NCI-H510A (cell line): ENCODE measurements at places on chromosomes 11 and 22.

DNA sequence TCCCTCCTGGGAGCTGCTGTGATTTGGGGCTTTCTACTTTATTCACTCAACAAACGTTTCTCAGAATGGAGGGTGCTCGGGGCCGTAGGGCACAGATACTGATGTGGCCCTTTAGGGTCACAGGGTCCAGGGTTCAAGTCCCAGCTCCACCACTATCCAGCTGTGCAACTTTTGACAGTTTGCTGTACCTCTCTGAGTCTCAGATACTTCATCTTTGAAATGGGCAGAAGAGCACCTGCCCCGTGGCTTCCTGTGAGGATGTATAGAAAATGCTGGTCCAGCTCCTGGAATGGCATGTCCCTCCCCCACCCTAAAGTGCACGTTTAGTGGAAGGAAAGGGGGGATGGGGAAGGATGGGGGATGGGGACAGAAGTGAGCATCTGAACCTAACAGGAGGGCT lies 21.9 kb upstream of the PRR5 start:
- no peak for DNase-seq

- DNase-seq: no peak
Measured at GRCh38 chr11:124946735-124947141, 7.3 kb upstream of the CCDC15 start.

GRCh38 chr11:92475819-92476218 lies 251.2 kb downstream of the FAT3 start:
- DNase-seq: no peak

DNA sequence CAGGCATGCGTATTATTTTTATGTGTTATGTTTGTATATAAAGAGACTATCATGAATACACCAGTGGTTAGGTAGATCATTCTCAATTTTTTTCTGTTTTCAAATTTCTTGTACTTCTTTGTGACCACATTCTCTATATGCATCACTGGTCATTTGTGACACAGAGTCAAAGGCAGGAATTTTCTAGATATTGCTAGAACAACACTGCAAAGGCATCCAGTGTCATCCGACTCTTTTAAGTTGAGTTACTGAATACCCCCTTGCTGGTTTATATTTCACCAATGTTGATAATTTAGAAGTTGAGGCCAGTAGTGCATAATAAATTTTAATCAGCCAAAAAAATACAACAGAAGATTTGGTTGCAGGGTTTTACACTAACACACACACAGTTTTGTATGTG lies 351.8 kb downstream of the CASP12 start:
- DNase-seq: no peak

- no peak for DNase-seq
Measured at GRCh38 chr11:13701506-13701905, 33.0 kb downstream of the FAR1 start.

GRCh38 chr11:131511794-131512193 lies 141.4 kb downstream of the NTM start:
- no peak for DNase-seq

GRCh38 chr11:129996113-129996870 lies 6.3 kb downstream of the PRDM10 start:
- DNase-seq: no peak

GRCh38 chr11:100791103-100791502 lies 104.0 kb downstream of the ARHGAP42 start:
- DNase-seq: no peak

DNA sequence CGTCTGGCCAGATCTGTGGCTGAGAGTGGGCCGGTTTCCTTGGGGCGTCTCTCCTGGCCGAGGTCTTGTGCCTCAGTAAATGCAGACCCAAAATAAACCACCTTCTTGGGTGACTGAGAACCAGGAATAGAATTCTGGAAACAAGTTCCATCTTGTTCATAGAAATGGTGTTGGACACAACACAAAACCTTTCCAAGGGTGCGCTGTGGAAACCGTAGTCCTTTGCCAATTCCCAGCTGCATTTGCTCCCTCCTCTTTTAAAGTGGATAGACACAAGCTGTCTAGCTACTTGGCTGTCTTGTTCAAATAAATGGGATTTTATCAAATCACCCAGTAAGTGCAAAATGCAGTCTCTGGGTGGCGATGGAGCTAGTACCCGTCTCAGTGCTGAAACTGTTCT lies 300.2 kb downstream of the SHANK2 start:
- DNase-seq: no peak

DNA sequence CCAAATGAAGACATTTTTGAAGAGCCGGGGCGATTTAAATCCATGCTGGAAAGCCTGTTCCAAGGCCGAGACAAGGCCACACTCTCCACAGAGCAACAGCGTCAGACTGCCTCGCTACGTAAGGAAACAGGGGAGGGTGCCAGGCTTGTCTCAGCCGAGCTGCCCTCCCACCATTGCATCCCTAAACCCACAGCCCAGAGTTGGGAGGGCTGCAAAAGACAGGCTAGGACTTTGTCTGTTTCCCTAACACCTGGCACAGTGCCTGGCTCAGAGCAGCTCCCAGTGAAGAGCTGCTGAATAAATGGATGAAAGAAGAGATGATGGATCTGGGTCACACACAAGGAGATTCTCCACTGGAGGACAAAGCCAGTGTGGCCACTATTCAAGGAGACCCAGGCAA lies 51.3 kb upstream of the SCUBE2 start:
- no peak for DNase-seq

DNA sequence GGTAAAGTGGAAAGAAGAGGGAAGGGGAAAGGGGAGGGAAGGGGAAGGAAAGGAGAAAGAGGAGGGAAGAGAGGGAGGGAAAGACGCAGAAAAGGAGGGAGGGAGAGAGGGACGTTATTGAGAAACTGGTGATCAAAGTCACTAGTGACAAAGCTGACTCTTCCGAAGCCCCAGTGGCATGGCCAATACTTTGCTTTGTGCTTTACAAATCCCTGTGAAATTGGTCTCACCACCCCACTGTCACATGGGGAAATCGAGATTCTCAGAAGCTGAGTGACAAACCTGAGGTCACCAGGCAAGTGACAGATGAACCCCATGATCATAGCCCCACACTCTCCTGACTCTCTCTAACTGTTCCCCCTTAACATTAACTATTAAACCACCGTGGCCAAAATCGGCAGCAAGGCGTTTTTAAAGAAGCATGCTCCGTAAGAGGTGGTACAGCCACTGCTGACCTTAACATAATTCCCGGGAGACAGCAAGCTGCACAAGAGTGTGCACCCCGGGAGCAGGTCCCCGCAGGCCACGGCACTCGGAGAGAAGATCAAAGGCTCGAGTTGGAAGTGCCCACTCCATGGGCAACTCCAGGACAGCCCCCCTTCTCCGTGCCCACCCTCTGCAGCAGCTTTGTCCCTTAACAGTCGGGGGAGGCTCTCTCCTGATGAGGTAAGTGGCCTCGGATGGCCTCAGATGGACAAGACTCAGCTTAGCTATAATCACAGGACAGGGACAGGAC lies 34.8 kb downstream of the CELSR1 start:
- no peak for DNase-seq

DNA sequence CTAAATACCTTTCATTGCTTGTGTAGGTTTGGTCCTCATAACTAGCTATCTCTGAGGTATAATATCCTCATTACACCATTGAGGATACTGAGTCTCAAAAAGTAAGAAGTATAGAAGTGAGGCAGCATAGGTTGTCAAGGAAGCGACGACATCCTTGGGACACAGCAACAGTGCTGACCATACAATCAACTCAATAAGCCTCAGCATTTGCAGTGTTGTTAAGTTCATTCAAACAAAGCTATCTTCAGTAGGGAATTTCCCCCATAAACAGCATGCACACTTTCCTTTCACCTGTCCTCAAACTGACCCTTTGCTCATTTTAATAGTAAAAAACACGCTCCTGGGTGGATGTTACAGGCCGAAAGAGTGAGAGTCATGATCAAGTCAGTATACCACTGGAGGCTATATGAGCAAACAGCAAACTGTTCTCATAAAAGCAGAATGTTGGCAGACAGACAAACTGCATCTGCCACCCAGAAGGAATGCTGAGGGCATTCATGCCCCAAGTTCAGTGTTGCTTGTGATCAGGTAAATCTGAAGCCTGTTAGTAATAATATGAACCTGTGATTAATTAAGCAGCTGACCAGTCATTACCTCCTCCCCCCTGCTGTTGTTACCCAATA lies 756.2 kb upstream of the TENM4 start:
- no peak for DNase-seq

DNA sequence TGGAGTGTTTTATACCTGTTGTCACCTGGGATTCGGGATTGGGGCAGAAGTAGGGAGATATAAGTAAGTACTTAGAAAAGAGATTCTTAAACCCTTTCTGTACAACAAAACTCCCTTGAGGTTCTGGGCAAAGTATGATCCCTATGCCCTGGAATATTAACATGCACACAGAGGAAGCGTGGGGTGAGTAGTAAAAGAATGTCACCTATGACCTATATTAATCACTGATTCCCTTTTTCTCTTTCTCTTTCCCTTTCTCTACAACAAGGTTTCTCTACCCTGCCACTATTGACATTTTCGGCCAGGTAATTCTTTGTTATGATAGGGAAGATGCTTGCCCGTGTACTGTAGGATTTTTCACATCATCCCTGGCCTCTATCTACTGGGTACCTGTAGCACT lies 209.7 kb upstream of the PLET1 start:
- DNase-seq: no peak

- no peak for DNase-seq
Measured at GRCh38 chr22:26709617-26710390, 52.4 kb downstream of the MIAT start.

DNA sequence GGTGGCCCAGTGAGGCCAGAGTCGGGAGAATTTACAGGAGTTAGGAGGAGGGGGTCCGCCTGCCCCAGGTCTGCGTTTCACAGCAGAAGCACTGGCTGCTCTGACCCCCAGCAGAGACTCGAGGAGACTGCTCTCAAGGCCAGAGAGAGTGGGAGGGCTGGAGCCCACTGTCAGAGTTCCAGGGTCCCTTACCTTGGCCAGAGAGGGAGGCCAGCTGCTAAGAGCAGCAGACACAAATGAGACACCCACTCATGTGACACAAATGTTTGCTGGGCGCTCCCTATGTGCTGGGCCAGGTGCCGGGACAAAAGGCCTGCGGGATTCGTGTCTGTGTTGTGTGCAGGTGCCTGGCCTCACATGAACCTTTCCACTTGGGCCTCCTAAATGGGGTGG lies 2.8 kb upstream of the TNFRSF13C start:
- no peak for DNase-seq

GRCh38 chr11:19607656-19608360 lies 104.8 kb upstream of the NAV2 start:
- no peak for DNase-seq

DNA sequence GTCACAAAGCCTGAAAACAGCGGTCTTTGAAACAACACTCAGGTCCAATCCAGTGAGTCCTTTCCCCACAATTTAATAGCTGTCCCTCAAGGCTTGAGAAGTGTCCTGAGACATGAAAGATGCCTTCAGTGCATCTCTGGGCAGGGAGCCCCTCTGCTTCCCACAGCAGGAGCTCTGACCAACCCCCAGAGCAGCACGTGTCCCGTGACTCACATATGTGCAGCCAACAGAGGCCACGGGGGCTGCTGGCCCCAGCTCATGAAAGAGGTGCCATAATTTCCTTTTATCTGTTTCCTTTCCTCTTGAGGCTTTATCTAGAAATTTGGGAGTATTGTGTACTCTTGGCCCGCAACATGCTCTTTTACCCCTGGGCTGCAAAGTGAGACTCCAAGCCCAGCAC lies 33.2 kb upstream of the LMO1 start:
- no peak for DNase-seq

- DNase-seq: no peak
Measured at GRCh38 chr22:39443398-39443797, 13.4 kb upstream of the MGAT3 start.

- DNase-seq: no peak
Measured at GRCh38 chr11:63814383-63814736, 1.1 kb downstream of the SPINDOC start.

- DNase-seq: no peak
Measured at GRCh38 chr11:122584670-122585069, 70.9 kb upstream of the UBASH3B start.

GRCh38 chr11:134764367-134764766 lies 352.3 kb upstream of the B3GAT1 start:
- DNase-seq: no peak

DNA sequence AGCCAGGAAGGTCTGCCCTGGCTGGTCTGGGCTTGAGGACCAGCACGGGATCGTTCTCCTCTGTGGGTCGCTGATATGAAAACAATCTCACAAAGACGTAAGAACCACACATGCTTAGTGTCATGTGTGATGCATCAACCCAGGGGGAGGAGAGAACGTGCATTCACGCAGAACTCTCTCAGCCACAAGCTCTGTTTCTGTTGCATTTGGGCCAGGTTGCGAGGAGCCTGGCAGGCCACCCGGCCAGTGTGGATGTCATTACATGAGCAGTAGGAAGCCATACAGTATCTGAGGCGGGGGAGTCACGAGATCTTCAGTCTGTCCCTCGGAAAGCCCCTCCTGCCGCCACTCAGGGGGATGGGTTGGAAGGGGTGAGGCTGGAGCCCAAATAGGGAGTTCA lies 53.1 kb upstream of the KCNQ1OT1 start:
- no peak for DNase-seq

DNA sequence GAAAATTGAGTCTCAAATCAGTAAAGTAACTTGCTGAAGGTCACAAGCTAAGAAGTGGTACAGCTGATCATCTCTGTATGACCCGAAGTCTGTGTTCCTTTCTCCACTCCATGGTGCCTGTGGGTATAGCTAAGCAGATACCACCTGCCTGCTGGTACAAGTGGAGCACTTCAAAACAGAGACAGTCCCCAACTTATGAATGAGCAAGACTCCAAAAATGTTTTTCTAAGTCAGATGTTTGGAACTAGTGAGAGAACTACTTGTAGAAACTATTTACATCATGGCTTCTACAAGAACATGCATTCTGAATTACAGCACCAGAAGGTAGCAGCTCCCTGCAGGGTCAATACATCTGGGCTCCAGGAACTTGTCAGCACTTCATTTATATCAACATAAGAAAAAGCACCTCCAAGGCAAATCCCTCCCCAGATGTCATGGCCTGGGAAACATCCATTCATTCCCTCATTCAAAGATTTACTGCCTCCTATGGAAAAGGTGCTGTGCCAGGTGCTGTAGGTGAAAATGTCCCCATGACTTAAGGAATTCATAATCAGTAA lies 94.7 kb downstream of the SERGEF start:
- no peak for DNase-seq

- DNase-seq: no peak
Measured at GRCh38 chr22:17706947-17707346, 67.3 kb downstream of the BID start.

DNA sequence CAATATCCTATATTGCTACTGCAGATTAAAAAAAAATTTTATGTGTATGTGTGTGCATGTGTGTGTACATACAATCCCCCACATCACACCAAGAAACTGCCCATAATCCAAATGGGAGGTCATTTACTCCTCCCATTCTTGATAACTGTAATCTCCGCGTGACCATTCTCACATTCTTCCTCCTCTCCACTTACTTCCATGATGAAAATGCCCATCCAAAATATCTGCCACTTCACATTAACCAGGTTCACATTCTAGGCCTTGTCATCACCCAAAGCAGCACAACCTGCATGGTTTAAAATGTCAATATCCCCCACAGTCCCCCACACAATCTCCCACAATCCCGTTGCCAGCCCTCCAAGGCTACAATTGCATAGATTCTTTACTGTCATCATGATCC lies 149.6 kb downstream of the LARGE1 start:
- no peak for DNase-seq

GRCh38 chr11:114284021-114284420 lies 12.2 kb upstream of the NNMT start:
- DNase-seq: no peak

- DNase-seq: no peak
Measured at GRCh38 chr11:34910817-34911216, 5.4 kb downstream of the APIP start.
